Fibroblast of the conjunctiva (primary cell): ENCODE measurements at places on chromosomes 3 and 15.
A peak's percentile ranks its signal among the peaks of the same experiment; 100 is the strongest.

DNA sequence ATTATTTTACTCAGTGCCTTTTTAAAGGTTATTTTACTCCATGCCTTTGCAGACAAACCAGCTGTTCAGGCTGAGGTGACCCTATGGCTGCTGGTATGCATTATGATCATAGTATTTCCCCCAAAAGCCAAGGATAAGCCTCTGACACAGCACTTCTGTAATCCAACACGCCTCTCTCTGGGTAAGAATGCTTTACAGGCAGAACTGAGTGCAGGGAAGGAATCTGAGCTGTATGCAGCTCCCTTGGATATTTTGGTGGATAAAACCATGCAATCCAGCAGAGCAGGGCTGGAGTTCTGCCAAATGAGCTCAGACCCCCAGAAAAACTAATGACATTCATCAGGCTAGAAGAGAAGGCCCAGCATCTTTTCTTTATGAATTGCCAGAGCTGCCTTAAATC, 11.7 kb upstream of the MAP1A start:
- DNase-seq: peak; percentile 46

DNA sequence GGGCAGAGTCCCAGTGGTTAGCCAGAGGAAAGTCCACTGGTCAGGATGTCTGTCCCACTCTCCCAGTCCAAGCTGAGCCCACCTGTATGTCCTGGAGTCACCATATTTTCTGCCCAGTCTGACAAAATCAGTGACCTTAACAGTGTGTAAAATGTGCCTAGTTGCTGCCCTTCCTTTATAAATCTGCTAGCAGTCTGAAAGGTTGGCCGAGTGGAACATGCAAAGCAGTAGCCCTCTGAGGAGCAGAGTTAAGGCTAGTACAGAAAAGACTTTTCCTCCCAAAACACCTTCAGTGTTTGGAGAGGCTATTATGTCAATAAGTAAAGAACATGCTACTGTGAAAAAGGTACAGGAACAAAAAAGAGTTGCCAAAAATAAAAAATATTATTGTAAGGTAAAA, 15.3 kb downstream of the TTC21A start:
- DNase-seq: no peak

GRCh38 chr3:37945156-37945806, 45.3 kb upstream of the VILL start:
- no peak for DNase-seq

DNA sequence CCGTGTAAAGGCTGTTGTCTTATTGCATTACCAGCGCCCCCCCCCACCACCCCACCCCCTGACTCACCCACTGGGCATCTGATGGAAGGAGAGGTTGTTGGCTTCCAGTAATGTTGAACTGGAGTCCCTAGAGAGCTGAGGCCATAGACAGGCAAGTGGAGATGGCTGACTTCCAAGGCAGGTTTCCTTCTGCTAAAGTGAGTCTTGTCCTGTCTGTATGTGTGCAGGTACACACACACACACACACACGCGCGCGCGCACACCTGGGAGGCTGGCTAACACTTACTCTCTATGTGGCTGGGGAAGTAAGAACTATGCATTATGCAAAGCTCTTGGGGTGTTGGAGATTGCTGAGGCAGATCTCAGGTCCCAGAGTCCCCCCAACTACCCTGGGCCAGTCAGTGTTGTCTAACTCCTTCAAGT, 1.6 kb upstream of the KY start:
- peak; percentile 20 for DNase-seq

- DNase-seq: peak; percentile 51
These were observed 52.9 kb downstream of the RYK start for GRCh38 chr3:134197681-134198261.

DNA sequence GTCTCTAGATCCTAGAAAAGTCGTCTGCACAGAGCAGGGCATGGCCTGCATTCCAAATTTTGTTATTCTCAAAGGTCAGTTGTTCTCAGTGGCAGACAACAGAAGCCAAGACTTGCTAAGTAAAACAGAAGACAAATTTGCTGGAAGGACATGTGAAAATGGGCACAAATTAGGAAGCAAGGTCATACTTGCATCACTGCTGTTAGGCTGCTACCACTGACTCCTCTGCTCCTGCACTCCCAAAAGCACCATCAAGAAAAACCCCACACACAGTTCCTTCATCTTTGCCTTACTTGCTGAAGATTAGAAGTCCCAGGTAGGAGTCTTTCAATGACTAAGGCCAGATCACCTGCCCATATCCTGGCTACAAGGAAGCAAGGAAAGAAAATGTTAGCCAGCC, 69.9 kb upstream of the ATP2C1 start:
- DNase-seq: no peak

DNA sequence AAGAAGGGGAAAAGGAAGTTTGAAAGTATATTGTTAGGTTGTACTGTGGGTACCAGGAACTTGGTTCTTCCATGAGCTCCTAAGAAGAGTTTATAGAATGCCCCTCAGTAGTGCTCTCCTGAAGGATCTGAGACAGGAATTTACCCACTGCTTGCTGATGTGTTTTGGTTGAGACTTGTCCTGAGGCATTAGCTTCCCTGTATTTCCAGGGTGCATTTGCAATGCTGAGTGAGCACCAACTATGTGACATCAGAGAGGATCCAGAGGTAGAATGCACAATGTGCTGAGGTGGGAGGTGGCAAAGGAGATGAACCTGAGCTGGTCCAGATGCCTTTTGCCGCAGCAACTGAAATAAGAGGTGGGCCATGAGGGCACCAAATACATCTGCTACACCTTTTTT, 64.3 kb upstream of the LRRC3B start:
- DNase-seq: no peak

DNA sequence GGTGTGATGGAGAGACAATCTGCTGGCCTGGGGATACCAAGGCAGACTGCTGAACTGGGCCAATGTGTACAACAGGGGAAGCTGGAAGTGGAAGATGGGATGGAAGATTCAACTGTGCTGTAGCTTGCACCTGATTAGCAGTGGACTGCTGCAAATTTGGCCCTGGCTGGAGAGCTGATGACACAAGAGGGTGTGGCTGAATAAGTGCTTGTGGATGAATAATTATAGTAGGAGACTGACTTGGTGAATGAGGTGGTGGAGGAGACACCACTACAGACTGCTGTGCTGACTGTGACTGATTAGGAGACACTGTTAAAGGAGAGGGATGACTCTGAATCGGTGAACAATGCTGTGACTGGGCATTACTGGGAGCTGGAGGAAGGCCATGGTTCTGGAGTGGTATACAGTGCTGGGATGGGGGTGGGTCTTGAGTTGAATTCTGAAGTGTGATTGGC, 52.5 kb downstream of the PHC3 start:
- DNase-seq: no peak

DNA sequence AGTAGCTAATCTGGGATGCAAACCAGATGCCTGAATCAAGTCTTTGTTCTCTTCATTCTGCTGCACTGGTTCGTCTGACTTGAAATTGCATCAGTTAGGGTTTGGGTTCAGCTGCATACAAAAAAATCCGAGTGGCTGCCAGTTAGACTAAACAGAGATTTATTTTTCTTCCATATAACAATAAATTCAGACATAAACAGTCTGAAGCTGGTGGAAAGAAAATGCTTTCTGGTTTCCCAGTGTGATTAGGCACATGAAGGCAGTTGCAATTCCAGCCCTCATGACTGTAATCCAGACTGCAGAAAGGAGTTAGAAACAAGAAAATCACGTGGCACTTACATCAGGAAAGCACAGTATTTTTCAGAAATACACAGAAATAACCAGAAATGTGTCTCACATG, 930.7 kb downstream of the MCTP2 start:
- peak; percentile 41 for DNase-seq

- DNase-seq: no peak
These were observed 74.4 kb downstream of the CD200 start for GRCh38 chr3:112407214-112407887.

GRCh38 chr15:72237029-72237852, 6.3 kb upstream of the PKM start:
- DNase-seq: peak; percentile 96

DNA sequence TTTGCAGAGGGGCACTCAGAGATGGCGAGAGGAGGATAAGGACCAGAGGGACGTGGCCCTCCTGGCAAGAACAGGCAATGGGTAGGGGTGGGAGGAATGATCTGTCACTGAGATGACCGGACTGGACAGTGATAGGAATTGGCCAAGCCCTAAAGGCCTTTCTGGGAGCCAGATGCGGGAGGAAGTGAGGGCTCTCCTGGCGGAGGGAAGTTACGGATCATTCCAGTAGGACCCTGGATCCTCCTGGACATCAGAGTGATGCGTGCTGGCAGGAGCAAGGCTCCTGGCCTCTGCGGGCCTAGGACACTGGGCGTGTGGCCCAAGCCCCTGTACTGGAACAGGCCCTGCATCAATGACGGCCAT, 23.4 kb downstream of the KIF7 start:
- no peak for DNase-seq

- DNase-seq: no peak
These were observed 417.3 kb downstream of the GABRB3 start for GRCh38 chr15:26355472-26356074.

DNA sequence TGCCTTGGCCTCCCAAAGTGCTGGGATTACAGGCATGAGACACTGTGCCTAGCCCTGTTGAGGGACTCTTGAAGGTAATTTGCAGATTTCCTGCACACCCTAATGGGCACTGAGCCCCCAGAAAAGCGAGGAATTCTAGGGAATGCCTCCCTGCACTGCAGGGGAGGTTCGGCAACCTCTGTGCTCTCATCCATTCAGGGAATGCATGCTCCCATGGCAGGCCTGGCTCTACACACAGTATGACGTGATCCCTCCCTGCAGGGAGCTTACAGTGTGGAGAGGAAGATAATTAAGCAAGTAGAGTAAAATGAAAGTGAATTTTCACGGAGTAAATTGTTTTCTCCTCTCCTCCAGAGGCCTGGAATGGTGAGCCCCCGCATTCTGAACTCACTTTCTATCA, 133.3 kb upstream of the HACD2 start:
- no peak for DNase-seq

- no peak for DNase-seq
These were observed 562 bp downstream of the NBEAL2 start for GRCh38 chr3:46979958-46980497.

DNA sequence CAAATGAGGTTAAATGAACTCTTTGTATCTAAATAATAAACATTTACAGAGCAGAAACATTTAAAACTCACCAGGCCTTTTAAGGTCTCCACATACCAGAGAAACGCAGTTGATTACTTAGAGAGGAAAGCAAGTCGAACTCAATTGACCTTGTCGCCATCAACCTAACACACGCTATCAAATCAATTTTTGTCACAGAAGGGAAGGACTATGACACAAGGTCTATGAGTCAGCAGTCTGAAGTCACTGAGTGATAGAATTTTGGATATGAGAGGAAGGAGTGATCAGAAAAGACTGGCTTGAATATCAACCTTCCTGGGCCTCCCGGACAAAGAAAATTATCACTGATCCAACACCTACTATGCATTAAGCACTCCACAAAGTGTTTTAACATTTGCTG, 514.4 kb upstream of the ZNF385D start:
- no peak for DNase-seq

GRCh38 chr3:149401212-149401925, 23.9 kb upstream of the TM4SF1 start:
- DNase-seq: peak; percentile 34

- no peak for DNase-seq
These were observed 374.3 kb downstream of the MAGI1 start for GRCh38 chr3:65664446-65664845.

GRCh38 chr3:54225841-54226528, 103.6 kb downstream of the CACNA2D3 start:
- no peak for DNase-seq

DNA sequence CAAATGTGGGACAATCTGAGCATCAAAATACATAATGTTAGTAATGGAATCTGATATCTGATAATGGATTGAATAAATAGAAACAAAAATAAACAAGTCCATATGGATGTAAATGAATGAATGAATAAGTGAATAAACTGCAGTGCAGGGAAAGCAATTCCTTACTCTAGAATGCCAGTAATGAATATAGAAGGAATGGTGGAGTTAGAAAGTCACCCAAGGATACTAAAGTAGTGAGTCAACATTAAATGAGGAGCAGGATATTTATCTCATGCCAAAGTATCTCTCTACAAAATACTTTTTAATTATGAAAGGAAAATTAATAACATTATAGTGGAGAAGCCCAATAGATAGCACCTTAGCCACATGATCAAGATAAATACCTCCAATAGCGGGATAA, 300.3 kb downstream of the FEZF2 start:
- DNase-seq: no peak
